ENCODE measurements at places on chromosomes 5 and 9.

DNA sequence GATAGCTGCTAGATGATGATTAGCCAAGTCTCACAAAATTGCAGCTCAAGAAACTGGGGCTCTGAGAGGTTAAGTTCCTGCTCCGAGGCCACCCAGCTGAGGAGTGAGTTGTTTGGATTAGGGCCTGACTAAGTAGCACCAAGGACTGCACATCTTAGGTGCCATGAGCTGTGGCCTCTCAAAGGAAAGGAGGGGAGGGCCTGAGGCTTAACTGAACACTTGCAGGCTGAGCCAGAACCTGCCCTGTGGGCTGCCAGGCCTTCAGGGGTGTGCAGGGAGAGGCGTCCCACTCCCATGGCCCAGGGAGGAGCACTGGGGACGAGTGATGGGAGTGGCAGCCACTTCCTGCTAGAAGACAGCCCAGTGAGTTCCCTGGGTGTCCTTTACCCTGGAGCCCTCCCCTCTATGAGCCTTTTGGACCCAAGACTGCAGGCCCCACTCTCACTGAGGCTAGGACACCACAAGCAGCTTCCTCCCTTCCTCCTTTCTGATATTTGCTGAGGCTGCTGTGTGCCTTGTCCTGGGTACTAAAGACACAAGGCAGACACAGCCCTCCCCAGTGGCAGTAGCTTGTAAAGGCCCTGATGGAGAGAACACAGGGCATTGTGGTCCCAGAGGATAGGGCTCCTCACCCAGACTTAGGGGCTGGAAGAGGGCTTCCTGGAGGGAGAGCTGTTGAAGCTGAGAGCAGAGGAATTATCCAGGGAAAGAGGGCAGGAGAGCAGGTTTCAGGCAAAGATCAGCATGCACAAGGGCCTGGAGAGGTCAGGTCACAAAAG is 22.1 kb downstream of the LMX1B start:
- no peak for DNase-seq

DNA sequence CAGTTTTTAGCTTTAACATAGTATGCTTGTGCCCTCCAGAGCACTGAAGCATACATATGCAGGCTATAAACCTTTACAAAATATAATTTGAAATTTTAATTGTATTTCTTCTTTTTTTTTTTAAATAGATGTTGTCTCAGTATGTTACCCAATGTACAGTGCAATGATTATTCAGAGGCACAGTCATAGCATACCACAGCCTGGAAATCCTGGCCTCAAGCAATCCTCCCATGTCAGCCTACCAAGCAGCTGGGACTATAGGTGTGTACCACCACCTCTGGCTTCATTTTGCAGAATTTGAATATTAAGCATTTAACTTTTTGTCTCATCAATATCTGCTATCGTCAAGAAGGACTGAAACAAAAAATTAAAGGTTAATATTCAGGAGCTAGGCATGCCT is 16.9 kb upstream of the ZNF782 start:
- DNase-seq = no peak

DNA sequence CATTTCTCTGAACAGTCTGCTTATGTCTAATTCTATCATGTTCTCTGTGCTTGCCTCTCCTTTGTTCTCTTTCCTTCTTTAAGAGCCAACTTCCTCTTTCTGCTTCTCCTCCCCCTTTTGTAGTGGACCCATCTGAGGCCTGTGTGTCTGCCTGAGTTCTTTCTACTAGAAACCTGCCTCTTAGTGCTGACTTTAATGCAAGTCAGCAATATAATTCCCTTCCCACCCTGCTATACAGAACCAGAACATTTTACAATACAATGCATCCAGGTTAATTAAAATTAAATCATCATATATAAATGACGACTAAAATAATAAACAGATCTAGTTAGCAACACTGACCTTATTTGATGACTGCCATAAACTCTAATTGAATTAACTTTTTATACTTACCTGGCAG is 82.6 kb upstream of the GAS1 start:
- no peak for DNase-seq

DNA sequence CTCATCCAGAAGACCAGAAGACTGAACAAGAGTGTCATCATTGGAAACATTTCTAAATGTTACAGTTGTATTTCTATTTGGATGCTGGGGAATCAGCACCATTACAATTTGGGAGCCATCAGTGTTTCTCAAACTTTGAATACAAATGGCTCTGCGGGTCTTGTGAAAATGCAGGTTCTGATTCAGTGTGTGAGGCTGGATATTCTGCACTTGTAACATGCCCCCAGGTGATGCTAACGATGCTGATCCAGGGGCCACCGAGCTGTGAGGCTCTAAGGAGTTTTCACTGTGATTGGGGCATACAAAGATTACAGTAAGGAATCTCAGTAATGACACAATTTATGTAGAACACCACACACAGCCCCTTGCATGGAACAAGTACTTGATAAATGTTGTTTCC is 167.7 kb downstream of the ACTL7B start:
- no peak for DNase-seq
